Adipocyte (in vitro differentiated cells): ENCODE measurements at places on chromosomes 1 and 21.

DNA sequence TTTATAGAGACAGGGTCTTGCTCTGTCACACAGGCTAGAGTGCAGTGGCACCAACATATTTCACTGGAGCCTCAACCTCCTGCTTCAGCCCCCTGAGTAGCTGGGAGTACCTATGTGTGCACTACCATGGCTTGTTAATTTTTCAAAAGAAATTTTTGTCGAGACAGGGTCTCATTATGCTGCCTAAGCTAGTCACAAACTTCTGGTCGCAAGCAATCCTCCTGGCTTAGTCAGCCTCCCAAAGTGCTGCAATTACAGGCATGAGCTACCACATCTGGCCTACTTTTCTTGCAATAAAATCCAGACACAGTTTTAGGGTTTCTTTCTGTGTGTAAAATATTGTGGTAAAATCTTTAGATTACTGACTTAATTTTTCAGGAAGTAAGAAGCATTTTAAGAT, 27.9 kb upstream of the NTPCR start:
- DNase-seq = peak; percentile 72

DNA sequence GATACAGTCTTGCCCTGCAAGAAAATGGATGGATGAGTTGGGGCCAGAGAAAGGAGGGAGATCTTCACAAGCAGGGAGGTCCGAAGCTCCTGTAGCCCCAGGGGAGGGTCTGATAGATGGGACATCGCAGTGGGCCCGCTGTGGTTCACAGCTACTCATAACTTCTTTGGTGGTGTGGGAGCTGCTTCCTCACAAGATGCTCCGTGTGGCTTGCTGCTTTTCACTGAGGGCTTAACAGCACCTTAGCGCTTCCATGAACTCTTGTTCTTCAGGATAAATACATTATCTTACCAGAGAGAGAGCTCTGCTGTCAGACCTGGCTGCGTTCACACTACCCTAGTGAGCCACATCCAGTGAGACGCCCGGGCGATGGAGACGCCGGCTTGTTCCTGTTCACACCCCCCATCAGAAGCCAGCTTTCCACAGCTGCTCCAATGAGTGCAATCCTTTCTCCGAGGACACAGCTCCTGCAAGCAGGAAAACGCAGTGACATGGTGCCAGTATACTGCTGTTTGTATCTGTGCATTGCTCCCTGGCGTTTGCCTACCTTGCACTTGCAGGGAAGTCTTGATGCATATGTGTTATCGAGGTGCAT, 599.8 kb downstream of the AJAP1 start:
- DNase-seq = no peak

GRCh38 chr21:44912158-44912473, 8.6 kb downstream of the ITGB2 start:
- DNase-seq = no peak

GRCh38 chr21:41542727-41543126, 34.8 kb upstream of the TMPRSS2 start:
- no peak for DNase-seq

- DNase-seq = no peak
These were observed 255.0 kb upstream of the SNX7 start for GRCh38 chr1:98406352-98407088.

- peak; percentile 61 for DNase-seq
These were observed 1495.3 kb downstream of the MRPL39 start for GRCh38 chr21:24112020-24112419.

DNA sequence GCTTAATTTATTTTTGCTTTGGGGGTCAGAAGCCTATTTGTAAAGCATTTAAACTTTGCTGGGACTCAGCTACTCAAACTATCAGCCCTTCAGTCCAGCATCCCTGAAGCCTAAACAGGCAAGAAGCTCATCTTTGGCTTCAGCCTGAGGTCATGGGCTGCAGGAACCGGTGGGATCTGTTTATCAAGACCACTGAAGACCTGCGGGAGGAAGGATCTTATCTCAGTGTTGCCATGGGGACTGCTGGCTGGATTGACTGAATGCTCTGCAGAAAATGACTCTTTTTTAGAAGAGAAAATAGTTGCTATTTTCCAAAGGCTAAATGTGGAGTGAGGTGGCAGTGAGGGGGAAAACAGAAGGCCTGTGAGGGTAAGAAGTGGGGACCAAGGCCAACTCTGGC, 20.6 kb upstream of the ATP1B1 start:
- DNase-seq = no peak

DNA sequence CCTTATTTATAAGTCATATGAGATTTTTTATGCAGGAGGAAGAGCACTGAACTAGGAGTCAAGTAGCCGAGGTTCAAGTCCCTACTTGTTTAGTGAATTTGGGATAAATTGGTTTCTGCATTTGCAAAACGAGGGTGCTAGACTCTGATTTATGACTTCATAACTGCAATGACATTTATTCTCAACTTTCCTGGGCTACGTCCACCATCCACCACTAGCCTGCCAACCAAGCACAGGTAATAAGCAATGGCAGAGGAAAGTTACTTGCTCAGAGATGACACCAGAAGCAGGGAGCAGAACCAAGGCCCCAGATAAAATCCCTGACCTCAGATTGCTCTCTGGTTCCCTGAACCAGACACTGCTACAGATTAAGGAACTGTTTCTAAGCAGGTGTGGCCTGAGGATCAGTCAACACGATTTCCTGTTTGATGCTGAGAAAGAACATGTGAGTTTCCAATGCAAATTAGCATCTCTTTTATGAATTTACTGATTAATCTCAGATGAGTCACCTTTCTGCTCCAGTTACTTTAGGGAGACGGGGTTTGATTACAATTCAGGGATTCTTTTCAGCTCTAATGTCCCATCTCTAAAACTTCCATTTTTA, 52.7 kb downstream of the PLPP3 start:
- DNase-seq = peak; percentile 36

DNA sequence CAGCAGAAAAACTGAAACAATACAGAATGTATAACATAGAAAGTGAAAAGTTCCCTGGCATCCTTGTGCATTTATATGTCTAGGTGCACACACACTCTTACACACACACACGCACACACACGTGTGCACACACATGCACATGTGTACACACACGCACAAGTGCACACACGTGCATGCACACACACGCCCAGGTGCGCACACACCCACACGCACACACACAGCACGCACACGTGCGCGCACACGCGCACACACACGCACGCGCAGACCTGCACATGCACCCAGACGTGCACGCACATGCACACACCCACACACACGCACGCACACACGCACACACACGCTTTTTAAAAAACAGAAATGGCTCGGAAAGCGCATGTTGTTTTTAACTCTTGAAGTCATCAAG, 86.5 kb downstream of the NUF2 start:
- DNase-seq = no peak

DNA sequence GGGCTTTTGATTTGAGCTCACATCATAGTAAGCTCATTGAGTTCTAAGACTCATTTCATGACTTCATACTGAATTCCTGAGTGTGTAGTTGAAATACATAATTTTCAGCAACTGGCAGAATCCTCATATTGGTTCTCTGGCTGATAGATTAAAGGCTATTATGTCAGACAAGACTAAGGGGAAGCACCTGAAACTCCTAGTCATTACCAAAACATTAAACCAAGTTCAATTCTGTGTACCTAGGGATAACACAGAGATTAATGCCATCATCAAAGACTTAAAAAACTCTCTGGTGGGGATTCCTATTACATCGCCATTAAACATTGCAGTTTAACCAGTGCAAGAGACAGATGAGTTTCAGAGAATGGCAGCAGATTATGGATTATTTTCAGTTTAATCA, 339.1 kb downstream of the PTPRC start:
- DNase-seq = no peak

- DNase-seq = no peak
These were observed 23.8 kb downstream of the SLC27A3 start for GRCh38 chr1:153799016-153799415.

DNA sequence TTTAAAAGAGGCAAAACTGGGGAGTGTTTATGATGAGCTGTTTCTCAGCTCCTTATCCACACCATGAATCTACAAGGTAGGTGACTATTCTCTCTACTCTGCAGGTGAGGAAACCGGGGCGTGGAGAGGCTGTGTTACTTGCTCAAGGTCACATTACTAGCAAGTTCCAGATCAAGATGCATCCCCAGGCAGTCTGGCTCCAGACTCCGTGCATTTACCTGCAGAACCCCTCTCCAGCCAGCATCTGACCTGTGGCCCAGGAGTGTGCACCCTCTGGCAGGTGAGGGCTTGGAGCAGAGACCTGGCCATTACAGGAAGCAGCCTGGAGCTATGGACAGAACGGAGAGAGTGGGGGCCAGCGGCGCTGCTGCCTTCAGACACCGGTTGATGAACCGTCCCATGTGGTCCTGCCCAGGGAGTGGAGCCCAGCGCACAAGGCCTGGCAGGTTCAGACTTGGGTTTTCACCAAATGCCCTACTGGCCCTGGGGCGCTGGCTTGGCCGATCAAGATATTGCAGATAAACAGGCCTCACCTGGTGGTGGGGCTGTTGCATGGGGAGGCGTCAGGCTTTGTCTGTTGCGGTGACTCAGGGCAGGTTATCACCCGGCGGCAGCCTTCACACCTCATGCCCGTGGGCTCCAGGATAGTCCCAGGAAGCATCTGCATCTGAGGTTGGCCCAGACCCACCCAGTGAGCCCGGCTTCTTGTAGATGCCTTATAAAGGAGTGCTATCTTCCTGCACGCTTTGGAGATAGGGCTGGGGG, 29.2 kb upstream of the WNT4 start:
- DNase-seq = no peak

DNA sequence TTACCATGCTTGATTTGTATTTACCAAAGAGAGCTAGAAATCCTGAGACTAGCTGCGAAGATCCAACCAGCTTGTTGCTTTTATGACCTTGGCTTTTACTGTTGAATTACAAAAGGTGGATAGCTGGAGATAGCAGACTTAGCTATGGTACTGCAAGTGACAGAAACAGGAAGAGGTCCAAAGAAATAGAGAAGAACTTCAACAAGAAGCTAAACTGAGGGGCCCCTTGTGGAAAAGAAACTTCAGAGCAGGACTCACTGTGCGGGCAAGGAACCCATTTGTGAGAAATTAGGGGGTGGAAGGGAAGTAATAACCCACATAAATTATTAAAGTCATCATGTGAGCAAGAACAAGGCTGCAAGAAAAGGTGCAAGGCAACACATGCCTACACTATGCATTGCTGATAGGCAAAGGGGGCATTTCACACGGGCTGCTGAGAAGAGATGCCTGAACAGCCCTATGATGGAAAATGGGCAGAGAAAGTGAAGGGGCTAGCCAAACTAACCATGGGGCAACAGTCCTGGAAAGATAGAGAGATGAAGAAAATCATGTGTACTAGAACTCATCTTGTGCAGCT, 116.6 kb upstream of the PRDX6 start:
- DNase-seq = no peak

- no peak for DNase-seq
These were observed 19.2 kb upstream of the TRIM33 start for GRCh38 chr1:114530224-114530623.

DNA sequence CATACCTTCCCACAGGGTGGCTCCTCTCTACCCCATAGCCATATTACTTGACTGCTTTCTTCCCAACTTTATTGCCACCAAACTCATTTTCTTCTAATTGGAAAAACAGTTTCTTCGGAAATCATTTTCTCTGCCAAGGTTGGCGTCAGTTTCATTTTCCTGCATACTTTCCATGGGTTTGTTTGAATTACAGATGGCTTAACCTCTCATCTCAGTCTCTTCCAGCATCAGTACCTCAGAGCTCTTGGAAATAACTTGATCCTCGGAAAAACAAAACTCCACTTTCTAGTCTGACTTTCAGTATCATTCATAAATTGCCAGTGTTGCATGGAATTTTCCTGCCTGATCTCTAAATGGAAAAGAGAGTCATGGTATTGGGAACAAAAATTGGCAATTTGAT, 20.3 kb upstream of the PRDM2 start:
- no peak for DNase-seq

DNA sequence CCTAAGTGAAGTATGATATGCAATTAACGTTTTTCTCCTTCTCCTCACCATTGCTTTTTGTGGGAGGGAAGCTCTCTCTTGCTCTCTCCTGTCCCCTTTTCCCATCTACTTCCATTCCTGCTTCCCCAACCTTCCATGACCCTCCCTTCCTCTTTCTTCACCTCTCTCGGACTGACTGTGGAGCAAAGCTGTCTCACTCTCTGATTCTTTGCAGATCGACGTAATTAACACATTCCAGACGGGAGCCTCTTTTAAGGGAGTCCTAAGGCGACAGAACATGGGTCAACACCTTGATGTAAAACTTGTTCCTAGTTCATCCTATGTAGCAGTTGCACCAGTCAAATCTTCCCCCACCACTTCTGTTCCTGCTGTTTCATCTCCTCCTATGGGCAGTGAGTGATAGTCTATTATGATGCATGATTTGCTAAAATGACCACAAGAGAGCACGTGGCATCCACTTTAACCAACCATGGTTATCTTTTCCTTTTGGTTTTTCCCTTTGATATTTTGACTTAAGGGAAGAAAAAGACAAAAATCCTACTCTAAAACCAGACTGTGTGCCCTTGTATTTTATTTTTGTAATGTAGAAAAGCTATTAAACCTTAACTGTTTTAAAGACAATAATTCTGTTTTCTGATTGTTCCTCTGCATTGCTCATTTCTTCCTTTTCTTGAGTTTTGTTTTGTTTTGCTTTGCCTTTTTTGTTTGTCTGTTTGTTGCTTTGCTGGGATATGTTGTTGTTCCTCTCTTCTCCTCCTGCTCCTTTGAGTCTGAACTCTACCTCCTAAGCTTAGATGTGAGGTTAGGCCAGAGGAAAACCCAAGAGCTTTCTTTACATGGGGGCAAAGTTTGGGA, 31.7 kb upstream of the LAX1 start:
- DNase-seq = no peak

- no peak for DNase-seq
These were observed 188.2 kb downstream of the AMY1C start for GRCh38 chr1:103937763-103938357.

- DNase-seq = peak; percentile 89
These were observed 1.2 kb upstream of the LHX9 start for GRCh38 chr1:197915862-197916499.

GRCh38 chr1:35461966-35462651, 95.1 kb downstream of the KIAA0319L start:
- no peak for DNase-seq

- DNase-seq = no peak
These were observed 2.7 kb downstream of the ATF3 start for GRCh38 chr1:212611000-212611948.

- no peak for DNase-seq
These were observed 67.1 kb downstream of the GFI1 start for GRCh38 chr1:92419642-92420041.

GRCh38 chr1:153611356-153611755, 1.6 kb downstream of the S100A16 start:
- DNase-seq = no peak
